AG08395 (cell line): ENCODE measurements at places on chromosomes 3 and 15.

DNA sequence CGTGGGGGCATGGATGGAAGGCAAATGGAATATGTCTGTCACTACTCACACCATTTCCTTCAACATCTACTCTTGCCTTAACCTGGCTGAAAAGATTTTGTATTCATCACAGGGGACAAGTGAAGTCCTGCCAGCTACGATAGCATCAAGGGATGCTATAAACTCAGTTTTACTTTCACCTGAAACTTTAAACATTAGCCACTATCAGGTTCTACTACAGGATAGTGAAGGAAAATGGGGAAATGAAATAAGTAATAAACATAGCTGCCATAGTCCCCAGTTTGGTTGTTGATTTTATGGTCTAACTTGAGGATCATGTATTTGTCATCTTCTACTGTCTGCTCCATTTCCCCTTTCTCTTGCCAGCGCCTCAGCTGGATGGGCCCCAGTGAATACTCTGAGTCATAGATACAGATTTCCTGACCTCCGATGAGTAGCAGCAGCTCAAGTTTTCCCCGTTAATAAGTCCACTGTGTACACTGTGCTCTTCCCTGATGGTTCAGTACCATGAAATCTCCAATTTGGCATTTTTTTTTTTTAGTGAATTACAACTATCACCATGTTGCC lies 338.2 kb upstream of the SLCO3A1 start:
- peak; percentile 91 for DNase-seq

DNA sequence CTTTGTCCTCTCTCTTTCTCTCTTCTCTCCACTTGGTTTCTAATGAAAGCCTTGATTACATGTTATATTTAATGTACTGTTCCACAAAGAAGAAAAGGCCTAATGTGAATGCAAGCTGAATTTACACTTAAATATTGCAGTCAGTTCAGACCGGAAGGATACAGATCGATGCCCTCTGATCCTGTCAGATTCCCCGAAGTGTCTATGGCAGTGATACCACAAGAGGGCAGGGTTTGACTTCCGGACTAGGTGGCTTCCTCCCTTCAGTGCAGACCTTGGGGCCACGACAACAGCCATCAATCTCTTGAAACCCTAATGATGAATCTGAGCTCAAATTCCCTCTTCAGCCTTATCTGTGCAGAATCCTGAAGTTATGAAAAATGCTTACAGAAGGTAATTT lies 29.5 kb downstream of the AGTR1 start:
- peak; percentile 37 for DNase-seq

DNA sequence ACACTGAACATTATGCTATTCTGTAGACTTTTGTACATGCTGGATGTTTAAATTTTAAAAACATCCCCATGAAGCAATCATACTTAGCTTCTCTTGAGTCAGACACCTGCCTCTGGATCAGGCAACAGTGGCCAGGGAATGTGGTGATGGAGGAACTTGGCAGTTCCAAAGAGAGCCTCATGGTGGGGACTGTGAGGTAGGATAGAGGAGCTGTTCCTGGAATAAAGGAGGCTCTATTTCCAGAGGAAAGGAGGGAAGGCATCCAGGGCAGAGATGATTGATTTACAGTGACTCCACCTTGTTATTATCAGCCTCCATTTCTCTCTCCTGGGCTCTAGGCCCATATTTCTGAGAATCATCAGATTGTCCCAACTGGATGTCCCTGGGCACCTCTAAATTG lies 35.0 kb upstream of the ABHD17C start:
- peak; percentile 74 for DNase-seq

DNA sequence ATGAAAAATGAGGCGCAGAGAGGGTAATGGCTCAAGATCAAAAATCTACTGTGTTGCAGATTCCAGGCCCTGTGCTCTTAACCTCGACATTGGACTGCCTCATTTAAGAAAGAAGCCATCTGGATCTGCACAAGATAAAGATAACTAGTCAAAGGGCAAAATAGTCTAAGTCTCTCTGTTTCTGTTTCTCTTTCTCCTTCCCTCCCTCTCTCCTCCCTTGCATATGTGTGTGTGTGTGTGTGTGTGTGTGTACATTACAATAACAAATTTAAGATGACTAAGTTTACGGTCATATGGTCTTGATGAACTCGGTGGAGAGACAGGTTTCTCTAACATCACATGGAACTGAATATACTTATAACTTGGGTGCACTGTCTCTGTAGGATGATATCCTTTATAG lies 69.2 kb downstream of the MEIS2 start:
- no peak for DNase-seq

- no peak for DNase-seq
These were observed 474.0 kb downstream of the FGF12 start for GRCh38 chr3:192253138-192253887.

DNA sequence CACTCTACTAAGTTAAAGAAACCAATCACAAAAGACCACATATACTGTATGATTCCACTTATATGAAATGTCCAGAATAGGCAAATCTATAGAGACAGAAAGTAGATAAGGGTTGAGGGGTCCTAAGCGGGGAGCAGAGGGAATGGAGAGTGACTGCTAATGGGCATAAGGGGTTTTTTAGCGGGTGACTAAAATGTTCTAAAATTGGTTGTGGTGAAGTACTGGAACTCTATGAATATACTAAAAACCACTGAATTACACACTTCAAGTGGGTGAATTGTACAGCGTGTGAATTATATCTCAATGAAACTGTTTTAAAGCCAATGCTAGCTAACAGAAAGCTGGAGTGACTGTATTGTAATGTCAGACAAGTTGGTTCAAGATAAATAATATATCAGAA lies 33.3 kb downstream of the KPNA1 start:
- DNase-seq = no peak

GRCh38 chr15:51884517-51885236 lies 55.2 kb downstream of the TMOD3 start:
- peak; percentile 40 for DNase-seq

- DNase-seq = no peak
These were observed 10.3 kb downstream of the TIMP4 start for GRCh38 chr3:12148183-12148940.

- DNase-seq = no peak
These were observed 72.9 kb downstream of the BLM start for GRCh38 chr15:90790057-90790456.

DNA sequence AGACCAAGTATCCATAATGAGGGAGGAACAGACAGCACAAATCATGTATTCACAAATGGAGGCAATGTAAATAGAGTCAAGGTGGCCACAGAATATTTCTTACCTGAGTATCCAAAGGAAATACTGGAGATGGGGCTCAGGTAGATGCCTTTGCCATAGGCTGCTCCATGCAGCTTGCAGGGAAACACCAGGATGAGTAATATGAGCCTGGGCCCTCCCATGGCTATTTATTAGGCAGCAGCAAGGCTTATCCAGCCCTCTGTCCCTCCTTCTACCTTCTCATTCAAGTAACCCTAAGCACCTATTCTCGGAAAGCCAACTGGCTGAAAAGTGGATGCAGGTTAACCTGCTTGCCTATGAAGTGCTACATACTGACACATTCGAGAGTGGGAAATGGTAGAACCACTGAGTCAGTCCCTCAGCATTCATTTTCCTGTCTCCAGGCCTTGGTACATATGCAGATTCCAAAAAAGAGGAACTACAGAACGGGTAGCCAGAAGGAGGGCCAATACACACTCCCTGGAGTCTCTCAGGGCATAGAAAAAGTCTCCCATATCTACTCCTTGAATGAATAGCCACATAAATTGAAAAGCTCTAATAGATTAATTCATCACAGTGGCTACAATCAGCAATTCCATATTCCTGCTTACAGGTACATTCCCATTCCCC lies 18.3 kb upstream of the PKM start:
- no peak for DNase-seq

DNA sequence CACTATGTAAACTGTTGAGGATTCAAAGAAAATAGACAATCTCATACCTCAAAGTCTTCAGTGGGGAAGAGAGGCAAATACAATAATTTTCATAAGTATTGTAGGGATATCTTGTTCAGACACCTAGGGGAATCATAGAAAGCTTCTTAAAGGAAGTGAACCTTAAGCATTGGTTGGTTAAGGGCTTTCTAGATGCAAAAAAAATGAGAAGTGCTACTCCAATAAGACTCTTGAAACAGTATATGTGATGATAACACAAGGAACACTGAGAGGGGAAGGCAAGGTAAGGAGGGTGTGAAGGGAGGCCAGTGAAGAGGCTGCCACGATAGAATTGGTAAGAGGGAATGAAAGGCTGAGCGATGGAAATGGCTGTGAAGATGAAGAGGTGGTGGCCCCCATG lies 104.1 kb downstream of the TPRG1 start:
- DNase-seq = no peak

DNA sequence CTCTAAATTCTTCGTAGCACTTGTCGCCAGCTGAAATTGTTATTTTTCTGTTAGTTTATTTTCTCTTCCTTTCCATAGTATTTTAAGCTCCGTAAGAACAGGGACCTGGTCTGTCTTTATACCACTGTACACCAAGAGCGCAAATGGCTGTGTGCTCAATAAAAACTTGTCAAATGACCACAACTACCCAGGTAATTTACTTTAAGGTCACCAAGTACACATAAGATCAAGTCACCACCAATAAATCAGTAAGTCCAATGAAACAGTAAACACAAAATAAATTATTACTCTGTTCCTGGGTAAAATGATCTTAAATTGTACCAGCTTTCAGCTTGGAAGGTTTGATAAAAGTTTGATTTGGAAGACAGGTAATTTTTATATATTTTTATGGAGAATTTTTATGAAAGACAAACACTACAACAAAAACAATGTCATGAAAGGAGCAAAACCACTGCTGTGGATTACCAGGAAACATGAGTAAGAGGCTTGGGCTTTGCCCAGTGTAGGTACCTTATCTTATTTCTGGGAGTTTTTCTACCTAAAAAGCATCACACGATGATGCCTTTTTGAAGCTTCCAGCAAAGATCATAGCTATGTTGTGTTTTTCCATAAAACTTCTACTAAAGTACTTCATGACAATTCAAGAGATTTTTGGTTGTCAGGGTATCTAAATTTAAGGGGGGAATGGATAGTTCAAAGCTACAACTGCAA lies 406.8 kb downstream of the SHQ1 start:
- DNase-seq = no peak

DNA sequence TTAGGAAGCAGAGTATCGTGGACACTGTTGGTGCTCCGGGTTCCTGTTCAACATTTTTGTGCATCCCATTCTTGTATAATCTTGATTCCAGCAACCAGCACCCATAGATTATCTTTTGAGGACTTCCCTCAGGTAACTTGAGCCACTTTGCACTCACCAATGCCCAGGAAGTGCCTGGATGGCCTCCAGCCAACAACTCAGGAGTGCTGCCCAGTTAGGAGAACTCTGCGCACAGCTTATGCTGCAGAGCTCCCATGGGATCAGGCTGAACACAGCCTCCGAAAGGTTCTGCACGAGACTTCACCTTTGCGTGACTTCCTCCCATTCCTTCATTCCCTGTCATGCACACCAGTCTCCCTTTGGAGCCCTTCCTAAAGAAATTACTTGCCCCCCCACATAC lies 64.3 kb upstream of the LRRN1 start:
- no peak for DNase-seq

DNA sequence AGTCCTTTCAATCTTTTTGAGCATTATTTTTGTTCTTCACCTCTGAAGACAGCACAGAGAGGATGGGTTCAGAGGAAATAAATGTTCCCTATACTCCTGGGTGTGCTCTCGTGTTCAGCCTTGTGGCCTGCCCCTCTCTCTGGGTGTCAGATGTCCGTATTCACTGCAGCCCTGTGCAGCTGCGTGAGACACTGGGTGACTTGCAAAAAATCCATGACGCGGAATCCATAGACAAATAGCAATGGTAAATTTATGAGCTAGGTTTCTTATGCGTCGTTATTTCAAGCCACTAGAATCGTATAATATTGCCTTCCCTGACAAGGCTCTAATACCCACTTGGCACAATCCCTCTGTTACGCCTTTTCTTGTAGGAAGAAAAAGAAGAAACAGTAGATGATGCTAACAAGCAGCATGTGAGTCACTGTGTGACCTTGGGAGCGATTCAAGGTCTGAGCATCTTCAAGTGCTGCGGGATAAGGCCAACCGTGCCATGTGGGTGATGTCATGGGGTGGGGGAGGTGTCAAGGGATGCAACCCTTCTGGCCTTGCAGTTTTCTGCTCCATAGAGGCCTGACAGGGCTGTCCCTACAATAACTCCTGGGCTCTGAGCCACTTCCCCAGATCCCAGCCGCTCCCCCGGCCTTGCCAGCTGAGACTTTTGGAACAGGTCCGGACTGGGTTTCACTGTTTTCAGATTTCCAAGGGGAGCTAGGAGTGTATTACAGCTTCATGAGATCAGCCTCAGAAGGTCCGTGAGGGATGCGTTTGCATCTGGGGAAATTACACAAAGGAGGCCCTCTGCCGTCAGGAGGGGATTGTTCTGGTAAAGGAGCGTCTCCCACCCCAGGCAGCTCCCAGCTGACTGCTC lies 47.6 kb upstream of the POMGNT2 start:
- peak; percentile 85 for DNase-seq
